ENCODE measurements at places on chromosomes 12 and 14. TPM values are rescaled to one million over a fixed set of nuclear protein-coding genes. Genes with fewer than 3 reads are reported as not detected.

- DNase-seq: peak; percentile 96
These were observed 4.4 kb upstream of the DNAJC22 start for GRCh38 chr12:49342066-49342913.

- DNase-seq: no peak
These were observed 82.5 kb downstream of the MAP3K9 start for GRCh38 chr14:70726651-70727375.

DNA sequence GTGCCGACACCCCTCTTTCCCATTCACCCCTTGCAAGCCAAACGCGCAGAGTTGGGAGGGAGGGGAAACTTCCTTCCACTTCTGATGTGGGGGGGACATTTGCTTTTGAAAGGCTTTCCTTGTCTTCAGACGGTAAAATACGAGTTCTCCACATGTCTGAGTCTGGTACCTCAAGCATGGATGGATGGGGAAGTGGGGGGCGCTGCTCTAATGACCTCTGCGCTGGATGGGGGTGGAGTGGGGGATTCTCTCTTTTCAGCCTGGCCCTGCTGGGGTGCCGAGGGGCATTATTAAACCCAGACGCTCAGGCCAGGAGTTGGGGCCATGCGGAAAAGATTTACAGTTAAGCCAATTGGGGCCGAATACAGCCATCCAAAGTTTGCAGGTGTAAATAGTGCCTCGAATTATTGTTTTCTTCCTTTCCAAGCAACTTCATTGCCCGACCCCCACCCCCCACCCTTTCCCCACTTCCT lies 9.1 kb upstream of the TBX3 start:
- DNase-seq: peak; percentile 47

- no peak for DNase-seq
These were observed 17.7 kb downstream of the PLEKHG3 start for GRCh38 chr14:64721899-64722298.

- DNase-seq: no peak
These were observed 79.0 kb downstream of the PLCZ1 start for GRCh38 chr12:18658829-18659228.

TDRD9 gene
- not detected for total RNA-seq

DNA sequence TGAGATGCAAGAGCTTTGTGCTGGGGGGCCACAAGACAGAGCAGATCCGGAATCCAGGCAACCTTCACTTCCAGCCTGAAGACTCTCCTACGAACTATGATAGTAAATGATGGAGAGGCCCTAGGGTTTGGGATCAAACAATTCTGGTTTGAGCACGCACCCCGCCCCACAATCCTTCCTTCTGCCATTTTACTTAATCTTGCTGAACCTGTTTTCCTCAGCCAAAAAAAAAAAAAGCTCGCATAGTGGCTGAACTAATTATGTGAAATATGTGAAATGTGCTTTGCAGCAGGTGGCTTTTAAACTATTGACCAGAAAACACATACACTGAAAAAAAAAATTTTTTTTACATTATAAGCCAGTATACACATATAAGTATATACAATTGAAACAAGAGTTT lies 667 bp upstream of the ITFG2 start:
- DNase-seq: no peak

GRCh38 chr14:92969430-92969829 lies 46.5 kb downstream of the CHGA start:
- no peak for DNase-seq

GRCh38 chr14:71248194-71248593 lies 340.9 kb downstream of the PCNX1 start:
- DNase-seq: no peak

ZC3H14 gene
- total RNA-seq: 69.3 TPM

LRRIQ1 gene
- 0.17 TPM for total RNA-seq

DNA sequence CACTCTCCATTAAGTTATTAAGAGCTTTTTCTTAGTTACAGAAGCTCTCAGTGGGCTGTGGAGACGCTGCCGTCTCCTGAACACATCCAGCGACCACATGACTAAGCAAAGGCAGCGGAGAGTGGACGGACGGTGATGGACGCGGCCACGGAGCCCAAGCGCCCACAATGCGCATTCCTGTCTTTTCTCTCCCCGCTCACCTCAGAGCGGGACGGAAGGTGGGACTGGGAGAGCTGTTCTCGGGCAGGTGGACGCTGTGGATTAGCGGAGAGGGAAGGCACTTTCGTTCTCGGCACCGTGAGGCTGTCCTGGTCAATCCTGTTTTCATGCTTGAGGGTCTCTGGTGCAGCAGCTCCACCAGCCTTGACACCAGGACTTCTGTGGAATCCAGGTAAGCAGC lies 2.6 kb upstream of the ANKLE2 start:
- DNase-seq: peak; percentile 36

DNA sequence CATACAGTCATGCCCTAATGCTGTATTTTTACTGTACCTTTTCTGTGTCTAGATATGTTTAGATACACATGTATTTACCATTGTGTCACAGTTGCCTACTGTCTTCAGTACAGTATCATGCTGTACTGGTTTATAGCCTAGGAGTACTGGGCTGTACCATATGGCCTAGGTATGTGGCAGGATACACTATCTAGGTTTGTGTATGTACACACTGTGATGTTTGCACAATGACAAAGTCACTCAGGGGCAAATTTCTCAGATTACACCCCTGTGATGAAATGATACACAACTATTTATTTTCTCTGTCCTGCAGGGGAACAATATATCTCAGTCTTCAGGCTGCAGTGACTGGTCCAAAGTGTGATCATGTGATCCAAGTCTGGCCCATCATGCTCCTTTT lies 1076.1 kb downstream of the VRK1 start:
- DNase-seq: no peak

ITPK1 gene
- 75.1 TPM for total RNA-seq

DNA sequence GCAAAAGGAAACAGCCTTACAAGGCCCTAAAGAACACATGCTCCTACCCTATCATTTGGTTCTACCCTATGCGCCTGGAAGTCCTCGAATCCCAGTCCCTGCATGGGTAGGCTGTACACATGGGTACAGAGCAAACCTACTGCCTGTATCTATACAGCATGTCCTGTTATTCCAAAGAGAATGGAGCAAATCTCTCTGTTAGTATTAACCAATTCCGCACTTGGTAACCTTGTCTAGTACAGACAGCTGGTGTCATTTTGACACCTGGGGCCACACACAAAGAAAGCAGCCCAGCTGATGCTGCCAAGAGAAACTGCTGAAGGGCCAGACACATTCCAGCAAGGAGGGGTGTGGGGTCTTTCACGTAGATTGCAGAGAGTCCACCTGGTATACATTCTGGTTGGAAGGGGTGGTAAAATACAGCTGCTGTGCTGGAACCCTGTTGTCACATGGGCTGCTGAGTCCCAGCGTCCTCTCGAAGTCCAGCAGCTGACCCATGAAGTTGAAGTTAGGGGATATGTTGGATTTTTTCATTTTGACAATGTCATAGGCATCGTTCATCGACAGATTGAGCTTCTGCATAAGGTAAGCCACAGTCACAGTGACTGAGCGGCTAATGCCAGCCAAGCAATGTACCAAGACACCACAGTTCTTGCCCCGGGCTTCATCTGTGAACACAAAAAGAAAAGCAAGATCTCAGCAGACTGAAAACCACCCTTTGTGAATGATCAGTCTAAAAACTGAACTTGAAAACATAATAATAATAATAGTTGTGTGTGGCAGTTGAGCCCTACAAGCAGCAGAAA lies 3.2 kb downstream of the DUSP6 start:
- no peak for DNase-seq

GRCh38 chr12:54147186-54147585 lies 41.6 kb downstream of the SMUG1 start:
- no peak for DNase-seq

DNA sequence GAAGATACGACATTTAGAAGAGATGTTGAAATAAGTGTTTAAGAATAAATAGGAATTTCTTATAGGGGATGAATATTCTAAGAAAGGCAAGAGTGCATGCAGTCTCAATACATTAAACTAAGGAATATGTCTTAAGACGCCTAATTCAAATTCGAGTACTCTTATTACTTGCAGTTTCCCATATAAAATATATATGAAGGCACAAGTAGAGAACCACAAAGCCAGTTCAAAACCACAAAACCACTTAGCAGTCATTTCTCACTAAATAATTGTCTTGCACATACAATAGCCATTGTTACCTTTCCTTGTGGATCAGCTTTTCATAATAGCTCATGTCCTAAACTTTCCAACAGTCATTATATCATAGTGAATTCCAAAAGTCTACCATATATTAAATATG lies 91.0 kb upstream of the MON2 start:
- no peak for DNase-seq

GRCh38 chr12:126354633-126355032 lies 1289.4 kb downstream of the AACS start:
- no peak for DNase-seq

- DNase-seq: peak; percentile 72
These were observed 8.0 kb upstream of the CERS5 start for GRCh38 chr12:50174971-50175715.

DNA sequence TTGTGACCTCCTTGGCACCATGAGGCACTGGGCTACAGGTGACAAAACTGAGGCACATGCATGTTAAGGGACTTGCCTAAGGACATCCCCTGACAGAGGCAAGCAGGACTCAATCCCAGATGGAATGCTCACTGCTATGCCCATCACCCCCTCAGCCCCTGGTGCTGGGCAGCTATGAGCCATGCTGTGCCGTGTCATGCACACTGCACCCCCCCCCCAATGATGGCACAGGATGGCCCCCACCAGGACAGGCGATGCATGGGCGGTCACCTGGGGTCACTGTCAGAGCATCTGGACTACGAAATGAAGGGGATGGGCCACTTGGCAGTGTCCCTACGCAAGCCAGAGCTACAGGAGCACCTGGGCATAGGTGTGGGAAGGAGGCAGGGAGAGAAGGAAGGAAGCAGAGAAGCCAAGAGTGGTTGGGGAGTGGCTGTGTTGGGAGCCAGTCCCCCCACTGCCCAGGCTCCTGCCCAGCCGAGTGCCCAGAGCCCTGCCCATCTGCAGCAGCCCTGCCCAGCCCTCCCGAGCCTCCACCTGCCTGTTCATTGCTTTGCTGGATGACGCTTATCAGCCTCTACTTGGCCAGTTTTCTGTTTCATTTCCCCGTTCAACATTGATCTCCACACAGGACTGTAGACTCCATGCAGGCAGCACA lies 84.9 kb upstream of the DIO3 start:
- no peak for DNase-seq

SYNDIG1L gene
- 0.76 TPM for total RNA-seq

- DNase-seq: no peak
These were observed 65.2 kb downstream of the SRGAP1 start for GRCh38 chr12:63909746-63910145.

GRCh38 chr12:2168808-2169207 lies 116.0 kb downstream of the CACNA1C start:
- no peak for DNase-seq

KLHL33 gene
- total RNA-seq: not detected

CLEC1B gene
- not detected for total RNA-seq

- DNase-seq: no peak
These were observed 91.1 kb upstream of the SLC38A4 start for GRCh38 chr12:46916796-46917419.

- DNase-seq: no peak
These were observed 222.5 kb downstream of the SLC2A13 start for GRCh38 chr12:39883411-39883810.

ENDOU gene
- total RNA-seq: not detected

Measured in H7 (cell line).